ENCODE measurements at places on chromosomes 2 and 18.

- DNase-seq, result no peak
These were observed 826 bp downstream of the KCNE4 start for GRCh38 chr2:223052548-223053483.

DNA sequence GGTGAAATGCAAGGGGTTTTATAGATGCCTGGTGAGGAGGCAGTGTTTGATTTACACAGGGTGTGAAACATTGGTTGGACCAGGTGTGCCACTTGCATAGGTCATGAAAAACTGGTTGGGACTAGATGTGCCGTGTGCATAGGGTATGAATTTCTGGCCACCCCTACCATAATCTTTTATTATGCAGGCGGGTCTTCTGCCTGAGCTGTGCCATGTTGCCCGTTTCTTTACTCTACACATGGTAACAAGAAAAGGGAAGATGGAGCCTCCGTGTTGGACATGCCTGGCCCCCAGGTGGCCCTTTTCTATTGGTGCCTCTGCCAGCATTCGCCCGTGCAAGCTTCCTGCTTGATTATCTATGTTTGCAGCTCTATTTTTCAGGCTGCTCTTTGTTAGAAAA is 805.4 kb downstream of the TRIB2 start:
- DNase-seq, result no peak

DNA sequence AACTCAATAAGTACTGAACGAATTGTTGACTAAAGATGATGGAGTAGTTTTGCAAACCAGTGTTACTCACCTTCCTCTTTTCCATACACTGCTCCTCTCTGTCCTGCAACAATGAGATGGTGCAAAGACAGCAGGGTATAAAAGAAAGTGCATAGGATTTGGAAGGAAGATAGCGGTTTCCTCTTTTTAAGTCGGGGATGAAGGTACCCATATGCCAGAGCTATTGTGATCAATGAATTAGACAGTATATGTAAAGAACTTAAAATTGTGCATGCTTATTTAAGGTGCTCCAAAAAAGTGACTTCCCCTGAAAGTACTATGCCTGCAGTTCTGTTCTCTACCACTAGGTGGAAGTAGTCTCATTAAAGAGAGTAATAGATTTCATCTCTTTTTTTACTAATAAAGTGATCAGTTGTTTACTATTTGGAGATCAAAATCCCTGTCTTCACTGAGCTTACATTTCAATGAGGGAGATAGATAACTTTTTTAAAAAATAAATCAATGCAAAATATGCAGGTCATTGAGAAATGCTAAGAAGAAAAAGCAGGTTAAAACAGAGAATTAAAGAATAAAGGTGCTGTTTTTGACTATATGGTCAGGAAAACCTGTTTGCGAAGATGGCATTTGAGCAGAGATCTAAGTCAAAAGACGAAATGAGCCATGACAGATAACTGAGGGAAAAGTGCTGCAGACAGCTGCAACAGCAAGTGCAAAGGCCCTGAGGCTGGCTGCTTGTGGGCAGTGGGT is 339.7 kb upstream of the SLC14A2 start:
- DNase-seq, result no peak

DNA sequence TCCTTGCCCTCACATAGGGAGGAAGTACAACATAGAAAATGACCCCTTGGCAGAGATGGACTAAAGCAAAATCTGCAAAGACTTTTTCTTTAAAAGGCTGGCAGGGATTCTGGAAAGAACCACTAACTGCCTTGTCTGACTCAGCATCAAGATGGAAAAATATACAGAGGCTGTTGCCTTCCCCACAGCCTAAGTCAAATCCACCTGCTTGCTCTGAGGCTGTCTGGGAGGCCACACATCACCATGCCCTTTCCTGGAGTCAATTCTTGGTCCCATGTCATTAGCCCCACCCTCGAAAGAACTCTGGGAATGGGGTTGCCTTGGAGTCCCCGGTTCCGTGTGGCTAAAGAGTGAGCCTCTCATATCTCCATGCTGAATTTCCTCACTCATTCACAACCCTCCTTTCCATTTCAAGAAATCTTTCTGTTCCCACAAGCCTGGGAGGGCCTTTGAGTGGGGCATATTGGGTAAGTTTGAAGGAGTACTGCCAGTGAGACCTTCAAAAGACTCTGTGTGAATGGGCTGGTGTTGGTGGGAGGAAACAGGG is 39.4 kb downstream of the BMP10 start:
- no peak for DNase-seq

DNA sequence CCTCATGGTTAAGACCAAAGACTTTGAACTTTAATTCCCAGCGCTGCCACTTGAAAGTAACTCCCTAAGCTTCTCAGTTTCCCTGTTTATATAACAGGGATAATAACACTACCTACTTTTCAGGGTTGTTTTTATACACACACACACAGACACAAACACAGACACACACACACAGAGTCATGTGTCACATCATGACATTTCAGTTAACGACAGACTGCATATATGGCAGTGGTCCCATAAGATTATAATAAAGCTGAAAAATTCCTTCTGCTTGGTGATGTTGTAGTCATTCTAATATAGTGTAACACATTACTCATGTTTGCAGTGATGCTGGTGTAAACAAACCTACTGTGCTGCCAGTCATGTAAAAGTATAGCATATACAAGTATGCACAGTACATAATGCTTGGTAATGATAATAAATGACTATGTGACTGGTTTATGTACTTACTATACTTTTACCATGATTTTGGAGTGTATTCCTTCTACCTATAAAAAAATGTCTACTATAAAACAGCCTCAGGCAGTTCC is 89.2 kb upstream of the ITGA4 start:
- DNase-seq, result no peak

GRCh38 chr18:55465313-55465712 is 122.7 kb downstream of the TCF4 start:
- no peak for DNase-seq

DNA sequence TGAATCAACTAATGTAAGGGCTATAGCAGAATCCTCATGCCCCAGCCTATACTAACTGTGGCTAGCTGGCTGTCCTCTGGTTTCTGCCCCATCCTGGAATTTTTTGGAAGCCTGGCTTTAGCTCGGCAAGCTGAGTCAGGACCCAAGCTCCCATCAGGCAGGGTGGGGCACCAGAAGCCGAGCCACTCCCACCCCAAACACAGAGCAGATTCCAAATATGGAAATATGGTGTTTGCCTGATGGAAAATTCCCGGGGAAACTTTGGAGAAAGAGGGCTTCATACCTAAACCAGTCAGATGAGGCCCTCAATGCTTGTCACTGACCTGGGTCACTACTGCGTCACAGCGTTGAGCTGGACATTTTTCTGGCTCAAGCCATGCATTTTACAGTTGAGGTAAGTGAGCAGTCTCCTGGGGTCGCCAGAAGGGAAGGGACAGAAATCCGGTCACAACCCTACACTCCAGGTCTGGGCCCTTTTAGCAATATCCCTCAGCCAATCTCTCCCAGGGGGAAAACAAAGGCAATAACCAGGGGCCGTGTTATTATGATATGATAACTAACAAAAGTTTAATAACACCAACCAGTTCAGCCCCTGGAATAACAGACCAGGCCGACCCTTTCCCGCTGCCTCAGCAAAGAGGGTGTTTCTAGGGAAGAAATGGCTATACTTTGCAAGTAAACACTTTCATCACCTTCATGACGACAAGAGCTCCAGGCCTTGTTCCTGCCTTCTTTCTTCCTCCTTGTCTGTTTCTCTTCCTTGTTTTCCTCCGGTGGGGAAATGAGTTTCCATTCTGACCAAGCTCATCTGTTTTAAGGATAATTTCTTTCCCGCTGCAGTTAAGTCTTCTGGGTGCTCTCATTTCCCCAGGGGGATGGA is 37.7 kb downstream of the PSD4 start:
- no peak for DNase-seq

DNA sequence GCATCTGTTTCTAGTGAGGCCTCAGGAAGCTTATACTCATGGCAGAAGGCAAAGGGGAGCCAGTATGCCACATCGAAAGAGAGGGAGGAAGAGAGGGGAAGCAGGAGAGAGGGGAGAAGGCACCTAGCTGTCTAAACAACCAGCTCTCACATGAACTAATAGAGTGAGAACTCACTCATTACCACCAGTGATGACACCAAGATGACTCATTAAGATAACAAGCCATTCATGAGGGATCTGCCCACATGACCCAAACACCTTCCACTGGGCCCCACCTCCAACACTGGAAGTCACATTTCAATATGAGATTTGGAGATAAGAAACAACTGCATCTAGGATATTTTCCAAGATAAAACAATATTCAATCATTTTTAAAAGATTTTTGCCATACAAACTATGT is 753.9 kb upstream of the ZEB2 start:
- no peak for DNase-seq
